ENCODE measurements at places on chromosomes 4 and X.

- no peak for DNase-seq
These were observed 51.7 kb downstream of the RPGR start for GRCh38 chrX:38275615-38276014.

DNA sequence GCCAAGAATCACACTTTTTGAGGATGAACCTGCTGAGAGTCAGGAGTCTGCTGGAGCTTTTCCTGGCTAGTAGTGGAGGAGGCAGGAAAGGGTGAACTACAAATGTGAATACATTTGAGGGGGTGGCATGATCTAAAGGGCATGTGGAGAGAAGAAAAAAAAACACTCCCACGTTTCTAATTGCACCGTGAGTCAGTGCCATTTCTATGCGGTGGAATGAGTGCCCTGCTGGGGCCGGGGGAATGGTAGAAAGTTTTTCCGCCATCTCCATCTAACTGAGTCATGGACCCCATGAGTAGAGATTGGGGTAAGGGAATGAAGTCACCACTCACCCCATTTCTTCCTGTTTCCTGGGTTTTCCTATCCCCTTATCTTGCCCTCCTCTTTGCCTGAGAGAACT lies 19.8 kb downstream of the BEX3 start:
- DNase-seq, result no peak

GRCh38 chr4:148651991-148652390 lies 209.8 kb upstream of the NR3C2 start:
- DNase-seq, result no peak

GRCh38 chr4:150491132-150492049 lies 90.6 kb upstream of the MAB21L2 start:
- DNase-seq, result no peak

DNA sequence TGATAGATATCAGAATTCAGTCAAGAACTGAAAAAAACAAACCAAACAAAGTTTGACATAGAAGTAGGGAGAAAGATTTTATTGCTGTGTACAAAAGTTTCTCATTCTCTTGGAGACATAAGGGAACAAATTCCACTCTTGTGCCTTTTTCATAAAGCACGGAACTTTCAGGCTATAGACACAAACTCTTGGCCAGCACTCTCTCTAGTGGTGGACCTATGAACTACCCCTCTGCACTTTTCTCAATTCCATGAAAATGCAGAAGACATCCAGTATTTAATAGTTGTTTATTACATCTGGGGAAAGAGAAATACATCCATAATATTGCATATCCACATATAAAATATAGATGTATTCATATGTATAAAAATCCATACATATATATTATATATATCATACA lies 291.6 kb upstream of the HS3ST1 start:
- DNase-seq, result no peak

GRCh38 chrX:64204701-64205440 lies 637 bp downstream of the AMER1 start:
- no peak for DNase-seq

GRCh38 chr4:126338548-126338947 lies 1023.8 kb downstream of the FAT4 start:
- no peak for DNase-seq

- DNase-seq, result no peak
These were observed 192.8 kb upstream of the BCOR start for GRCh38 chrX:40290517-40290916.

DNA sequence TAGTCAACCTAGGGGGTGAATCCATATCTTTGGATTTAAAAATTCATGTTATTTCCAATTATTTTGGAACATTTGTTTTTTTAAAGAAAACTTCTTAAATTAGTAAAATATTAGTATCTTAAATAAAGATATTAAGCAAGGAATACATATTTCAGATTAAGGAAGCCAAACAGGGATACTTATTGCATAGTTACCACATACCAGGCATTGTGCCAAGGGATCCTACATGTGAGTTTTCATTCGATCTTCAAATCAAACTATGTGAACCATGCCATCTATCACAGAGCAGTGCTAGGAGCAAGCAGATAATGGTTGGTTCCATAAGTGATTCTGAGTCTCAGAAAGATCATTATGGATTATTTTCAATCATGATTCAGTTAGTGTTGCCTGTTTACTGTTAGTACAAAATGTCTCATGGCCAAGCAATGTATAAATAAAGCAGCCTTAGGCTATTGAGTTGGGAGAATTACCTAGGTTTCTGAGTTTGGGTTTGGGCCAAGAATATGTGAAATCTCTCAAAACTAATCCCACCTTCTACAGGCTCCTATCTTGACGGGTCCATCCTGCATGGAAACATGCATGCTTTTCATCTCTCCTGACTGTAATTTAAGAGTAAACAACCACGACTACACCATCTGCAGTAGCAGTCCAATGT lies 176.7 kb downstream of the NPFFR2 start:
- DNase-seq, result no peak

DNA sequence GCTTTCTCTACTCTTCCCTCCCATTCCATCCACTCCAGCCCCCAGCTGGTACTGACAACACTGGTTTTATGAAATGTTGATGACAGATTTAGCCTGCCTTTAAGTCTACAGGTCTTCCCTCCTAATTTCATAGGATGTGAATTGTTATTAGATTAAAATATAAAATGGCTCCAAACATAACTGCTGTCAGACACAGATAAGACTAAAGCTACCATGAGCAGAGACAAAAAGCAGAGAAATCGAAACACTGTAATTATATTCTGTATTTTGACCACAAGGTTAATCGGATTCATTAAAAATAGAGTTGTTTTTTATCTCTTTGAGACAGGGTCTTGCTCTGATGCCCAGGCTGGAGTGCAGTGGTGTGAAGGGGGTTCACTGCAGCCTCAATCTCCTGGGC lies 28.3 kb downstream of the SEC24D start:
- no peak for DNase-seq

DNA sequence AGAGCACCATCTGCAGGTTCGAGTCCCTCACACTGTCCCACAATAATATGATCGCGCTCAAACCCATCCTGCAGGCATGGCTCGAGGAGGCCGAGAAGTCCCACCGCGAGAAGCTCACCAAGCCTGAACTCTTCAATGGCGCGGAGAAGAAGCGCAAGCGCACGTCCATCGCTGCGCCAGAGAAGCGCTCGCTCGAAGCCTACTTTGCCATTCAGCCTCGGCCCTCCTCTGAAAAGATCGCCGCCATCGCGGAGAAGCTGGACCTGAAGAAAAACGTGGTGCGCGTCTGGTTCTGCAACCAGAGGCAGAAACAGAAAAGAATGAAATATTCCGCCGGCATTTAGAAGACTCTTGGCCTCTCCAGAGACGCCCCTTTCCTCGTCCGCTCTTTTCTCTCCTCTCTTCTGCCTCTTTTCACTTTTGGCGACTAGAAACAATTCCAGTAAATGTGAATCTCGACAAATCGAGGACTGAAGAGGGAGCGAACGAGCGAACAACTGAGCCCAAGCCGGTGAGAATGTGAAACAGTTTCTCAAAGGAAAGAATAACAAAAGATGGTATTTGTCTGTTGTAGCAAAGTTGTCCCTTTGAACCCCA lies 1.9 kb downstream of the POU4F2 start:
- no peak for DNase-seq

DNA sequence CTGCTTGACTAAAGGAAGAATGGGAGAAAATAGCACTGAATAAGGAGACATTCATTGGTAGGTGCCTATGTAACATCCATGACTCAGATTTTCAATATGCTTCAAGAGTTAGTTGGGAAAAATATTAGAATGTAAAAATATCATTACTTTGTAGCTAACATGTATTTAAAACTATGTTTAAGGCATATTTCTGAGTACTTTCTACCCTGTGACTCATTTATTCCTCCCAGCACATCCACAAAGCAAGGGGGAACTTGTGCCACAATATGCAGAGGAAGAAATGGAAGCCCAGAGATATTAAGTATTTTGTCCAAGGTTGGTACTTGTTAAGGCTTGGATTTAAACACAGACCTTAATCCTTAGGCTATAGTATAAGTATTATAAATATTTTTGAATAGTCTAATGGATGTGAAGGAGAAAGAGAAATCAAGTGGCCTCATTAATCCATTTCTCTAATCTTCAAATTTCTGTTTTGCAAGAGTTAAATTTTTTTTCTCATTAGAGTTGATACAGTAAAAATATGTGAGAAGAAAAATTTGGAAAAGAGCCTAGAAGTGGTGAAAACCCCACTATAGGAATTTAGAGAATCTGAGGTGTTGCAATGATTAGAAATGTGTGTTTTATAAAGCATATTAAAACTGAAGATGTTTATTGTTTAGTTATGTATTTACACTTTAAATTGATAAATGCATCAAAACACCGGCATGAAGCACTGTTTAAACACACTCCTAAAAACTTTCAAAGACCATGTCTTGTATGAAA lies 149.3 kb upstream of the GYPA start:
- no peak for DNase-seq

- no peak for DNase-seq
These were observed 343.5 kb downstream of the RAPGEF2 start for GRCh38 chr4:159446266-159446976.

DNA sequence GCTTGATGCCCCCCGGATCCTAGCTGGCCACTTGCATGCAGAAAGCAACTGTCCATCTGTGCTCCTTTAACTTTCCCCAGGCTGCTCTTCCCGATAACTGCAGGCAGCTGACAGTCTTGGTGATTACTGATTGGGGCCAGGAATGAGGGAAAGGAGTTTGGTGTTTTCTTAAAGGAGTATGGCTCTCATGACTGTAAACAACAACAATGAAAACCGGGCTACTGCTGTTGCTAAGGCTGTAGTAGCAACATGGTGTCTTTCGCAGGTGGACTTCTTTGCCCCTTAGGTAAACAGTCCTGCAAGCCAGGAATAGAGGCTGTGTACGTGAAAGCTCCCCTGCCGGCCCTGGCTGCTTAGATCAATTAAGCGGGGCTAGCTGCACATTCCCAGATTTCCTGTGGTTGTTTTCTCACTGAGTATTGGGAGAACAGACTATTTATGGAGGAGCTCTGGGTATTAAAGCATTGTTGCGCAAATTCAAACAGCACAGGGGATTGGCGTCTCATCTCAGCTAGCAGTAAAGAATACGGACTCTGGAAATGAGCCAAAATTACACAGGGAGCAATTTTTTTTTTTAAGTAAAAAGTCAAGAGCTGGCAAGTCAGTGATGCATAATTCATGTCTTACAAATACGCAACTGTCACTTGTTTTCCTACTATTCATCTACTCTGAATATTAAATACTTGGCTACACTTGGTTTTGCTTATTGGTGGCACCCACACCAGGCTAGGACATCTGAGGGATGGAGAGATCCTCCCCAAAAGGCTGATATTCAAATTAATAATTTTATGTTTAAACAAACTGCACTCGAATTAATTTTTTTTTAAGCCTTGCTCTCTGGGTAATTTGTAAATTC lies 61.6 kb upstream of the NAP1L5 start:
- no peak for DNase-seq

DNA sequence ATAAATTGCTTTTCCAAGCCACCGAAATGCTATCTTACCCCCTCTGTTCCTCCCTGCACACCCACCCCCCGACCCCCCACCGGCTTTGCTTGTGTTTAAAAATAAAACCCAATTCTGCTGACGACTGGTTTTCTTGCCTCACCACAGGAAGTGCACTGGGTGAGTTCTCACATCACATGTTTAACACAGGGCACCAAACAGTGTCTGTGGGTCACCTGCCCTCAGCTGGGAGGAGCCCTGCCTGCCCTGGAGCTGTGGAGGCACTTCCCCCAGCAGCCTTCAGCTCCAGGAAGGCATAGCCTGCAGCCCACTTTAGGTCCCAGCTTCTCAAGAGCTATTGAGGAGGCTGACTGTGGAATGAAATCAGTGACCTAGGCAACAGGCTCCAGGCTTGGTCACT lies 8.8 kb downstream of the TMEM255A start:
- DNase-seq, result no peak

- no peak for DNase-seq
These were observed 21.4 kb downstream of the GAB3 start for GRCh38 chrX:154729439-154729838.

- no peak for DNase-seq
These were observed 14.5 kb upstream of the NDUFC1 start for GRCh38 chr4:139316733-139317132.

- DNase-seq, result no peak
These were observed 192.4 kb upstream of the AR start for GRCh38 chrX:67351411-67351810.

GRCh38 chr4:628821-629635 lies 3.7 kb downstream of the PDE6B start:
- no peak for DNase-seq

DNA sequence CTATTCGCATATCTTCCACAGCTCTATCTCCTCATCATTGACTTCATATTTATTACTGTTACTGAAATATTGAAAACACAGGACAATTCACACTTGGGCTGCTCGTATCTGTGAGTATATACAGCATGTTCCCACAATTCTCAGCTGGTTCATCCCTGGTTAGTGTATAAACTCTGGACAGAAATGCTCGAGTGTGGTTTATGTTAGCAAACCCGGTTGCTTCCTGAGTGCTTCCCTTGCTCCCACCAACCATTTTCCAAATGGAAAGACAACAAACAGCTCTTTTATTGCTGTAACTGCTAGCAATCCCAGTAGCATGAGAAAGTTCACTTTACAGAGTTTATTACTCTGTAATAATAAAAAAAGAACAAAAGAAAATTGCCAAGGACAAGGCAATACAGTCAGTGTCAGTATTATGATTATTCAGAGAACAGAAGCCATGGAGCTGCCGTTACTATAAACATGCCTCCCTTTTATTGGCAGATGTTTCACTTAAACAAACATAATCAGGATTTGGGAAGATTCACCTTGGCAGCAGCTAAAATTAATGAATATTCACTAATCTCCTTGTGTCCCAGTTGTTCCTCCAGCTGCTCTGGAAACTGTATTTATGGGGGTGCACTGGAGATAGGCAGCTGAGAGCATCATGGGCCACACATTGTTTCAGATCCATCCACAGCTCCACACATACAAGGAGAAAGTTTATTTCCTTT lies 134.1 kb upstream of the GUCY1A1 start:
- DNase-seq, result no peak

GRCh38 chr4:65195666-65196065 lies 474.6 kb downstream of the EPHA5 start:
- DNase-seq, result no peak

- no peak for DNase-seq
These were observed 13.1 kb downstream of the KLKB1 start for GRCh38 chr4:186240452-186240847.

DNA sequence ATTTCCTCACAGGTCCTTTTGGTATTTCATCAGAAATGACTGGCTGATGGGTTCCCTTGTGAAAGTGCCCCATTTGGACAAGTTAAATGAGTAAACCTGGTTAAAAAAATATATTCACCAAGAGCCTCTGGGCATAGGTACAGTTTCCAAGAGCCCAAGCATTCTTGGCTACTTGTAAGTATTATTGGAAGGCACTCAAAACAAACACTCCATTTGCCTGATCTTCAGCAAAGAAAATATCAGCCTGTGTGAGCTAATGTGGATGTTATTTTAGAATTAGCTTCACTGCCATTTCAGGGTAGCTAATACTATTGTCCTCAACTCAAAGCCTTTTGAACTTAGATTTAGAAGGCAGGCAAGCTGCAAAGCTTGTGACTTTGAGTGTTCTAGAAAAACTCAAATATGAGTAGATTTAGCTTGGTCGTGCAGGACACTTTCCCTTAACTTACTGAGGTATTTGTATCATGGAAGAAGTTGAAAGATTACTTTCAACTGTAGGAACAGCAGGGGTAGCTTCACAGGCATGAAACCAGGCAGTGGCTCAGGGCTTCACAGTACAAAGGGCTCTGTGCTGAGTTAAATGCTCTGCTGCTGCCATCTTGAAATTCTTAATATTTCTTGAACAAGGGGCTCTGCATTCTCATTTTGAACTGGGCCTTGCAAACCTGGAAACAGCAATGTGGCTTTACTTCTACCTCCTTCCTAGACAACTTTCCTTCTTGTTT lies 177.2 kb downstream of the AMELX start:
- DNase-seq, result no peak

Data from esophagus muscularis mucosa (tissue), 4 donors.